ENCODE measurements at places on chromosomes 2 and 18. TPM values are rescaled to one million over a fixed set of nuclear protein-coding genes. Genes with fewer than 3 reads are reported as not detected.

IKZF2 gene
- total RNA-seq: 11.3 TPM

ABCG5 gene
- not detected for total RNA-seq

SEPTIN10 gene
- 137 TPM for total RNA-seq

CCDC148 gene
- total RNA-seq: 9.1 TPM

OSR1 gene
- total RNA-seq: 117 TPM

GRCh38 chr18:26460449-26461091, 87.8 kb downstream of the KCTD1 start:
- DNase-seq: peak; percentile 60

GRCh38 chr2:120765678-120766469, 30.2 kb downstream of the GLI2 start:
- DNase-seq: peak; percentile 99

DNA sequence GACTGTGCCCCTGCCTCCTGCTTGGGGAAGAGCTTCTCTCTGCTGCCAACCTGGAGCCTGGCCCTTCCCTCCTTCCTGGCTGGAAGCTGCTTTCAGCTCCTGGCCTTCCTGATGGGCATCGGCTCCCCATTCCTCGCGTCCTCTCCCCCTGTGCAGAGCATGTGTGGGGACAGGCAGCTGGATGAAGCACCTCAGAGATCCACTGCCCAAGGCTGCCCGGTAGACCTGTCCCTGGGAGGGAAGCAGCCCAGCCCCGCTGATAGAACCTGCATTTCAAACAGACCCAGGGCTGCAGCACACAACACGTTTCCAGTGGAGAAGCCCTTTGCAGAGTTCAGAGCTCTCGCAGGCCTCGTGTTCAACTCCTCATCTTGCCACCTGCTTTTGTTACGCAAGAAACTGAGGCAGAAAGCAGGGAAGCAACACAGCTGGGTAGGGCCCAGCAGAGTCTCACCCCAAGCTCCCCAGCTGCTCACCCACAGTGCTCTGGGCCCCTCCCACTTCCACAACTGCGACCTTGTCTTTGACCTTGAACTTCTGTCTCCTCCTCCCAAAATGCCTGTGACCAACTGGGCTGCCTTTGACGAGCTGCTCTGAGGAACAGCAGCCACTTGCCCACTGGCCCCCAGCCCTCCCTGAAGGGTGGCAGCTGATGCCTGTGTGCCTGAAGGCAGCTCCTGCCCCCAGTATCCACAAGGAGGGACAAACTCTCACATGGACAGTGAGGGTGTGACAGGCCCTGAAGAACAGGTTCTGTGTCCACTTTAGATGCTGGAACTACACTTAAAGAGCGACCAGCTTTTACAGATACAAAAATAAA, 65.5 kb downstream of the PARD6G start:
- no peak for DNase-seq

DNA sequence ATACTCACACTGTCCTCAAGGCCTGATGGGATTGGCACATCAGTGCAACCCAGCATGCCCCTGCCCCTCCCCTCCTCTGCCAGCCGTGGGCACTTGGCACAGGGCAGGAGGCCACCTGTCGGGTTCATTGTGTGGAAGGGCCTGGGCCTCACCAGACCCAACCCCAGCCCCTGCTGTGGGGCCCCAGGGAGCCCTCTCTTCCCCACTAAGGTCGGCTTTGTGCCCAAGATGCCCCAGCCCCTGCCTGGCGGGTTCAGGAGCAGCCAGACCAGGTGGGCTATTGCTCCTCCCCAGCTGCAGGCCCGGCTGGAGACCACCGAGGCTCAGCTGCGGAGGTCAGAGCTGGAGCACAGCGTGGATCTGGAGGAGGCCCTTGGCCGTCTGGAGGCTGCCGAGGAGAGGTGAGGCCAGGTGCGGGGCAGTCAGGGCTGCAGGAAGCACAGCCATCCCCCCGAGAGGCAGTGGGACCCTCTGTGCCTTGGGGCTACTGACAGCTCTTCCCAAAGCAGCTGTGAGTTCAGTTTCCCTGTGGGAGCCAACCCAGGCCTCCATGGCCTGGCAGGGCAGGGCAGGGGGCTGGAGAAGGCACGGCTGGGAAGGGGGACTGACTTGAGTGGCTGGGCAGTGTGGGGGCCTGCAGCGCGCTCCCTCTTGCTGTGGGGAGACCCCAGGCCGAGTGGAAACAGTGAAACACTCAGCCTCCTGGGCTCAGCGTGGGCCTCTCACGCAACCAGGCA, 16.3 kb downstream of the CROCC2 start:
- no peak for DNase-seq

- DNase-seq: peak; percentile 8
These were observed 265.2 kb upstream of the SPHKAP start for GRCh38 chr2:228446734-228447133.

GRCh38 chr2:88874063-88874657, 182.7 kb downstream of the RPIA start:
- DNase-seq: peak; percentile 75

DNA sequence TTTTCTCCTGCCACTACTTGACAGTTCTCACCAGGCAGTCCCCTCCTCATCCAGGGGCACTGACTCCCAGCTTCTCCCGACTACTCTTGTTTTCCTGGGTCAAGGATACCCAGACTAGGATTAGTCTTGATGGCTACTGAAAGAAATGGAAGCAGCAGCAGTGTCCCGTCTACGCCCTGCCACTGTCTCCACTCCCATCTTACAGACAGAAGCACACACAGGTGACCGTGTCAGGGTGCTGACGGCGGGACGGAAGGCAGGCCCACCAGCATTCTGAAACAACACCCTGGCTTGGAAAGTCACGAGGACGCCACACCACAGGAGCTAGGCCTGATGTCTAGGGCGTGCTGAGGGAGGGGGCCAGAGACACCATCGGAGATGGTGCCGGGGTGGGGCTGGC, 82.9 kb downstream of the KCTD1 start:
- DNase-seq: no peak

DNA sequence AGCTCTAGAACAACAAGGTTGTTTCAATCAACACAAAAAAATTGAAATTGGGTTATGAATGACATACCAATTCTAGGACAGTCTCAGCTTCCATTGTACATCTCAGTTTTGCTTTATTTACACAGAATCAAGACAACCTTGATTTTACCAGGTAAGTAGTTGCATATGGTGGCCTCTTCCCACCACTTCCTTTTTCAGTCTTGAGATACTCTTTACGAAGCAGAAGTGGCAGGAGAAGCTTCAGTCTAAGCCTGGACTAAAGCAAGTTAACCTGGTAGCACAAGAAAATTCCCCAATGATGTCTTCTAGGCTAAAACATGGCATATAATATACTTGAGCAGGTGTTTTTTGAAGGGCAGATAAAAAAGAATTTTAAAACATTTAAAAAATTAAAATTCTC, 10.7 kb upstream of the FAM136A start:
- DNase-seq: no peak

GRCh38 chr18:25831301-25831701, 259.1 kb downstream of the SS18 start:
- no peak for DNase-seq

DNA sequence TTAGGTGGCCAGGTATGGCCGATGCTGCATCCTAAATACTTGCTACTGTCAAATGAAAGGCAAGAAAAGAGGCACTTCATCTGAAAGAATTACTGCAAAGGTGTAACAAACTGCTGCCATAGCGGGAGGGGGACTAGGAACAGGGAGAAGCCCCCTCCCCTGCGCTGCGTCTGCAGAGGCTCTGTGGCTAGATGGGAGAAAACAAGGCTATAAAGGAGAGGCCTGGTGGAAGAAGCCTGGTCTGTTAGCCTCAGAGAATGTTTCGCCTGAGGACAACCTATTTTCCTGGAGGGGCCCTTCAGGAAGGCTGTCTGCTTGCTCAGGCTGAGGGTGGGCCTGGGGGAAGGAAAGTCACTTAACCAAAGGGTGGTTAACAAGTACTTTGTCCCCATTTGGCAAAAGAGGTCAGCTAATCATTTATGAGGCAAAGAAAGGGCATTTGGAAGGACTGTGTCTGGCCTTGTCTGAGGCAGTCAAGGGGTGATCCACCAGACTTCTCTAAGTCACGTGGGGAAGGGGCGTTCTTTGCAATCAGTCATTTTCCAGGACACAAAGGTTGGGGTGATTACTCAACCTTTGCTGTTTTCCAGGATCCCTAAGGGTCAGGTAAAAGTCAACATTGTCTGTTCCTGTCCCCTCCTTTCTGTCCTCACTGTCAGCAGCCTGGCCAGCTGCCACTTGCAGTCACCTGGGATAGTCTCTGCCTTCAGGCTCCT, 103.0 kb upstream of the TMEM200C start:
- no peak for DNase-seq

DNA sequence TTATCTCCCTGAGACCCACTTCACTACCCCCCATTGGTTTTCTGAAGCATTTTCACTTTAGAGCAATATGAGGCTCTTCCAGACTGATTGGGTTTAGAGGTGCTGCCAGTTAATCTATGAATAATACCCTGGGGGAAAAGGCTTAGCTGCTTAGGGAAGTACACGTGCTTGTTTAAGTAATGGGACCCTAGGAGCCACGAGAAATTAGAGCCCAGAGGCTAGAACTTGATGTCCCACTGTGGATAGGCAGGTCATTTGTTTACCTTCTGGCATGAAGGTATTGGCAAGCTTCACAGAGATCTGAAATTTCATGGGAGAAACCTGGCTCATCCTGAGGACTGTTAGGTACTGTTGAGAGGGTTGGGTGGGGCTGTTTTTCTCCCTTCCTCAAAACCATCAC, 59.7 kb downstream of the CLIP4 start:
- no peak for DNase-seq

DNA sequence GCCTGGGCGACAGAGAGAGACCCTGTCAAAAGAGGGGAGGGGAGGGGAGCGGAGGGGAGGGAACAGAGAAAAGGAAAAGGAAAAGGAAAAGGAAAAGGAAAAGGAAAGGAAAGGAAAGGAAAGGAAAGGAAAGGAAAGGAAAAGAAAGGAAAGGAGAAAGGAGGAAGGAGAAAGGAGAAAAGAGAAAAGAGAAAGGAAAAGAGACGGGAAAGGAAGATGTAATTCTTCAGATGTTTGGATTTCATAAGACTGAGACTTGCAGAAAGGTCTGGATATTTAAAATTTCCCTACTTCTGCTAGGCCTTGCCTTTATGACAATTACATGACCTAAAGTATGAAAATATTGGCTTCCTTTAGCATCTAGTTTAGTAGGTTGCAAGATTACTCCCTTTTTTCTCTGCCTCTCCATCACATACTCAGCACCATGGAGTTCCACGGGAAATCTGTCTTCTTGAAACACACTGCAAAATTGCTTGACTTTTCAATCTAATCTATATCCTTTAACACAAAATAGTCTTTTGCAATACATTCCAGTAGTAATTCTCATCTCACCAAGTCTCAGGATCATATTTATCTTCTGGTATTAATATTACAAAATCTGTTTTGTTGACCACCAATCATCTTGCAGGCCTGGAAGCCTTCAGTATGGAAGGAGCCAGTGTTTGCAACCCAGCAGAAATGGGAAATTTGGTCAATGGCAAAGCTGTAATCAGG, 383.5 kb downstream of the ZEB2 start:
- DNase-seq: no peak
